ENCODE measurements at places on chromosomes 3 and 15.

GRCh38 chr3:148997623-148998022 lies 6.3 kb downstream of the GYG1 start:
- DNase-seq = no peak

- no peak for DNase-seq
Observed at GRCh38 chr15:50224606-50225005, 40.9 kb downstream of the HDC start.

DNA sequence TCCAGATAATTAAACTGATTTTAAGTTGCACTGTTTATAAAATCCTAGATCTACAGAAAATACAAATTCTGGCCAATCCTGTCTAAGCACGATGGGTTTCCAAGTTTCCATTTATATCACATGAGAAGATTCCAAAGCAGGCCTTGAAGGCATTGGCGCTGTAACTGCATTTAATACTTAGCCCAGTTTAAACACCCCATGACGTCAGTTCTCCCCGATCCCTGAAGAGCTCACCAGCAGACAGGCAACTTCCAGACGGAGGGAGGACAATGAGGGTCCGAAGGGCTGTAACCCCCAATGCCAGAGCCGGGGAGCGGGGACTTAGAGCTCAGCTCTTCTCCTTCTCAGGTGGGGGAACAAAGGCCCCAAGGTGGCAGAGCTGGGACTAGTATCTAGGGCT lies 117.3 kb downstream of the XXYLT1 start:
- no peak for DNase-seq

DNA sequence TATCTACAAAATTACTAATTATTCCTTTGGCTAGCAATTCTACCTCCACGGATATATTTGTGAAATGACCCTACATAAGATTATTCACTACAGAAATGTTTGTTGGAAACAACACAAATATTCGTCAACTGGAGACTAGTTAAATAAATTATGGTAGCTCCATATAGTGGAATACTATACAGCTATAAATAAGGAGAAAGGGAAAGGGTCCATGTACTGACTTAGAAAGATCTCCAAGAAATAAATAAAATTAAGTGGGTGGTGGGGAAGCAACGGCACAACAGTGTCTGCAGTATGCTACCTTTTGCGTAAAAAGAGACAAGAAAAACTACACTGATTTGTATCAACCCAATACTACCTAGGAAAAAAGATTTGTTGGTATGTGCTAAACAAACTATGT lies 96.7 kb upstream of the BHLHE40 start:
- no peak for DNase-seq

GRCh38 chr3:9122732-9123364 lies 126.6 kb downstream of the SRGAP3 start:
- DNase-seq = no peak

- DNase-seq = no peak
Observed at GRCh38 chr15:52405856-52406255, 110.3 kb upstream of the MYO5C start.

DNA sequence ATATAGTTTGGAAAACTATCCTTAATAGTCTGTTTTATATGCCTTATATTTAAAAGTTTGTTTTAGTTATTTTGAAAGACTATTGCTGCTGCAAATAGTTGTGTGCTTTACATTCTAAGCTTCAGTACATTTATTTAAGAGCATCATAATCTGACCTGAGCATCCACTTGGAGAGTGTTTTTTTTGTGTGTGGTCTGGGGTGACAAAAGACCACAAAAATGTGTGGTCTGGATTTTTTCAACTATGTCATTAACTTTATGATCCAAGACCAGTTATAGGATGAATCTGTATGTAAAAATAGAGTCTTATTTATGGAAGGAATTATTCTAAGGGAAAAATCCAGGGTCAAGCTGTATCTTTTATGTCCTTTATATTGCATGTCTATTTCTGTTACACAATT lies 77.4 kb downstream of the SLTM start:
- no peak for DNase-seq

- DNase-seq = no peak
Observed at GRCh38 chr15:83538682-83539081, 91.5 kb downstream of the SH3GL3 start.

DNA sequence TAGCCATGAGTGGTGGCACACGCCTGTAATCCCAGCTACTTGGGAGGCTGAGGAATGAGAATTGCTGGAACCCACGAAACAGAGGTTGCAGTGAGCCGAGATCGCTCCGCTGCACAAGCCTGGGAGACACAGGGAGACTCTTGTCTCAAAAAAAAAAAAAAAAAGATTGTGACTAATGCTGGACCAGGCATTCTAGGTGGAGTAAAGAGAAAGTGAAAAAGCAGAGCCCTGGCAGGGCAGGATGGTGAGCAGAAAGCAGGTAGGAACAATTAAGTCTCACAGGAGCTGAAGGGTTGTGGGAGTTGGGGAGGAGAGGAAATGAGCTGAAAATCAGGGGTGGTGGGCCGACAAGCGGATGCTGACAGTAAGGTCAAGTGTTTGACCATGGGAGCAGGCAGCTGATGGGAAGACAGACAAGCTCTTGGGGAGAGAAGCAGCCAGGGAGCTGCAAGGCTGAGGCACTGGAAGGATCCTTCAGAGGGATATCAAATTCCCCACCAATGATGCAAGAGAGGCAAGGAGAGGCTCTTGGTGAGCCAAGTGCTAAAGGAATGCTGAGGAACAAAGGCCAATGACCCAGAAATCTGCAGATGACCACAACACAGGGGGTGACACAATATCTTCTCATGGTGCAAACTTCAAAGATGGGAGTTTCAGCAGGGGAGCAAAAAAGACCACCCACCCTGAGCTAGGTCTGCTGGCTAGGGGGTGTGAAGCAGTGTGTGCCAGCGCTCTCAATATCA lies 251.1 kb downstream of the ULK4 start:
- no peak for DNase-seq

GRCh38 chr15:65914981-65915925 lies 46.0 kb downstream of the RAB11A start:
- DNase-seq = no peak

DNA sequence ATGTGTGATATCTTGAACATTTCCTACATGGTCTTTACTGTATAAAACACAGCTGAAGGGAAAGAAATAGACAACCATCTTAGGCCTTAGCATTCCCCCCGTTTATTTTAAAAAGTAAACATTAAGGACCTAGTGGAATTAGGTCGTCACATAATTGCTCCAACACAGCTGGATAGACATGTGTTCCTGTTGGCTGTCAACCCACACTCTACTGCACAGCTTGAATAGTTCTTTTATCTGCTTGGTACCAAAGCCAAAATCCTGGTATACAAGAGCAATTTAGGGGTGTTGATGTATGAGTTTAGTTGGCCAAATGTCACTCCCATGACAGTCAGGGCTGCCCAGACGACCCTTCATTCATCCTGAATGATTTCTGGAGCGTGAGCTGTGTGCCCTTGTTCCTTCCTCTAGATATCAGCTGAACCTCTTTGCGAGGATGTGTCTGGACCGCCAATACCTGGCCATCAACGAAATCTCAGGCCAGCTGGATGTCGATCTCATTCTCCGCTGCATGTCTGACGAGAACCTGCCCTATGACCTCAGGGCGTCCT lies 179.7 kb downstream of the ITPR1 start:
- no peak for DNase-seq

- DNase-seq = no peak
Observed at GRCh38 chr3:104846270-104846669, 520.4 kb upstream of the ALCAM start.

DNA sequence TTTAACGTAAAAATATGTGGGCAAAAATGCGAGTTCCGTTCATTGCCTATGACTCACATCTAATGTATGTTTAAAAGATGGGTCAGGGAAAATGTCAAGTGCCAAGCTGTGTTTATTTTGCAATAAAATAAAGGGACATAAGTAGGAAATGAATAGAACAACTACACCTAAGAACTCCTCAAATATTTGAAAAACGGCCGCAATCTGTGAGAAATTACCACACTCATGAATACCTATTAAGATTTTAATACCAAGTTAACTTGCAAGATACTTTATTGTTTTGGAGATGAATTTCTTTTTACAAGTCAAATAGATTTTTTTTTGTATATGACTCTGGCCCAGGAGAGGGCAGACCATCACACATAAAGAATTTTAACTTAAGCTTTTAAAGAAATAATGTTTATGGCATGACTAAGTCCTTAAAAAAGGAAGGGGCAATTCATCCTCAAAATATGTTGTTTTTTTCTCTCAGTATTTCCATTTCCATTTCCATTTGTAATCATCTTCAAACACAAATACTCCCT lies 152.7 kb downstream of the SUCNR1 start:
- DNase-seq = no peak

- DNase-seq = no peak
Observed at GRCh38 chr3:55554634-55555425, 67.7 kb upstream of the WNT5A start.

DNA sequence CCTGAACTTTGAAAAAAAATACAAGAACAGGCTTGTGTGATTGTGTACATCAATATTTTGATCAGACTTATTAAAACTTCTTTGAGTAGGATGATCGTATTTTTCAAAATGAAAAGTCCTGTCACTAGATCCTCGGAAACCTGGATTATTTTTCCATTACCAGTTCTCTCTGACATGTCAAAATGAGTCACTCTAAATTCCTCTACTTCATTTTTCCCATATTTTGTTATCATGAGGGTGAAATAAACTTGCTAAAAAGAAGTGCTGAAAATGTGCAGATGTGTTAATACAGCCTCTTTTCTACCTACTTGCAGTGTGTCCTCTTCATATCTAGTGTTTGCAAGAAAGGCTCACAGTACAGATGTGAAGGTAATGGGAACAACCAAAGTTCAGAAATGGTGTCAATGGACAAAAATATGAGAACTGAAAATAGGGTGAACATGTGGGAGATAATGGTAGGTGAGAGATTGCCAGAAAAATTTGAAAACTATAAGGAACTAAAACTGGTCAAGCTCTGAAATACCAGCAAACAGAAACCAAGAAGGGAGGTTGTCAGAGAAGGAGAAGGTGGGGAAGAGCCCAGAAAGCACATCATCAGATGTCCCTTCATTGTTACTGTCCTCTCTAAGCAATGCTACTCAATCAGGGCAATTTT lies 108.2 kb downstream of the EOMES start:
- no peak for DNase-seq

DNA sequence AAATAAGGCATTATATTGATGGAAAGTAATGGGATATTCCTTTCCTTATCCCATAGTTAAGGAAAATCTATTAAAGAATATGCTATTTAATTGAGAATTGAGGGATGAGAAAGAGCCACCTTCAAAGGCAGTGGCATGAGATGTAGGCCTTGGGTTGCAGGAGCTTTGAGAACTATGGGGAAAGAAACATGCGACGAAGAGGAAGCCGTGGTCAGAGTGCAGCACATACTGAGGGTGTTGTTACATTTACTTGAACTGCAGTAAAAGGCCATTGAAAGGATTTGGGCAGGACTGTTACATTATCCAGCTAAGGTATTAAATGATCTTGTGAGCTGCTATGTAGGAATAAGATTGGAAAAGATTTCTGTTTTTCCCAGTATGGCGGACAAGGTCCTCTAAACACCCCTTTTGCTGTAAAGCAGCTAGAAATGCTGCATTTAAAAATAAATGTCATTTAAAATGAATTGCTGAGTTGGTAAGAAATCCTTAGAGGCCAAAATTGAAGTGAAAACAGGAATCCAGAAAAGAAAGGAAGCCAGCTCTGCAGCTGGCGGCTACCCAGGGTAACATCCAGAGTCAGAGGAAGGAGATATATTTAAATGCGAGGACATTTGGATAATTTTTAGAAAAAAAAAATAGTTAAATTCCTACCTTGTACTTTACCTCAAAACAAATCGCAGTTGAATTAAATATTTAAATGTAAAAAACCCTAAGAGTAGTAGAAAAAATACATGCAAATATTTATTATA lies 61.7 kb downstream of the IL1RAP start:
- no peak for DNase-seq

- DNase-seq = no peak
Observed at GRCh38 chr3:72482589-72483321, 365.5 kb downstream of the SHQ1 start.

DNA sequence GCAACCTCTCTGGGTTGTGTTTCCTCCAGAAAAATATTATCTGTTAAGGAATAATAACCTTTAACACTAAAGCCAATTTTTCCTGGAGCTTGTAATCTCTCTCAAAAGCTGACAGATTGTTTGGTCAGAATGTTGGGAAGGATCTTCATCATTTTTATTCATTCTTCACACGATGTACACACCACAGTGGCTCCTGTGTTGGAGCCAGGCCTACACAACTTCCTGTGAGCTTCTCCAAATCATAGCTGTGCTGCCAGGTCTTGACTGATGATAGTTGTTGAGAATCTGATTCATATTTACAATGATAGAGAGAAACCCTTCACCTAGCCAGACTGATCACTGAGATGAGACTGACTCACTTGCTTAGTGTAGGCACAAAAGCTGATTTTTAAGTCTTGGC lies 151.0 kb upstream of the ROBO2 start:
- DNase-seq = no peak

DNA sequence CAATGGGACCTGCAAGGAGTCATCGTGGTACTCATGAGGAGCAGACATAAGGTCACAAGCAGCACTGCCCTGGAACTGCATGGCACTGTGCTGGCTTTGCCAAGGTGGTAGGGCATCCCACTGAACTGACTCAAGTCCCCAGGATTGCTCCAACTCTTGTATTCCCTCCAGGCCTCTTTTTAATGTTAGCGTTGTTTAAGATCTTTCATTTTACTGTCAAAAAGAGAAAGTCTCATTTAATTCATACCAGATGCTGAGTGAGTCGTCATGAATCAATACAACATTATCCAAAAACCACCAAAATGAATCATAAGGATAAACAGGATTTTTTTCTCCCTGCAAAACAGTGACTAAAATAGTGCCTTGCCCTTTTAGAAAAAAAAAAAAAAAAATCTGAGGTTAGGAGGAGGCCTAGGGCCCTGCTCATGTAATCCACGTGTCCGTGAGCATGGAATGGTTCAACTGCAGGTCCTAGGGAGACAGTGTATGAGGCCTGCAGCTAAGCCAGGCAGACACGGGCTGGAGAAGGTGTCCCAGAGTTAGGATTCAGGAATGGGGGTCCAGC lies 36.7 kb upstream of the BLM start:
- no peak for DNase-seq

GRCh38 chr15:39414201-39414600 lies 166.7 kb upstream of the THBS1 start:
- DNase-seq = no peak

DNA sequence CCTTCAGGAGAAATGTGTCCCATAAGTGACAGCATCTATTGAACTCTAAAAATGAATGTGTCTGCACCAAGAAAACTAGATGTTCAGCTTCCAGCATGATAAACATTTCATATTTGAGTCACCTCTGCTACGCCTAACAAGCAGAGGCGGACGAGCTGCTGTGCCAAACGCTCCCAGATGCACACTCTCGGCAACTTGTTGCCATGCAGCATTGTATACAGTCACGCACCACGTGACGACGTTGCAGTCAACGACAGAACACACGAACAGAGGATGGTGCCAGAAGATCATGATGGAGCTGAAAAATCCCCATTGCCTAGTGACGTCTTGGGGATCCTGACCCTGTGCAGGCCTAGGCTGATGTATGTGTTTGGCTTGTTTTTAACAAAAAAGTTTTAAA lies 137.5 kb downstream of the XXYLT1 start:
- no peak for DNase-seq

GRCh38 chr3:78912259-78912658 lies 855.5 kb downstream of the ROBO1 start:
- DNase-seq = no peak

- no peak for DNase-seq
Observed at GRCh38 chr3:62824965-62825592, 50.1 kb downstream of the CADPS start.

Data from COR-L47 (cell line).